ENCODE measurements at places on chromosomes 11 and 22.
A peak's percentile ranks its signal among the peaks of the same experiment; 100 is the strongest.

- DNase-seq = no peak
These were observed 9.9 kb downstream of the PCSK7 start for GRCh38 chr11:117221775-117222517.

- peak; percentile 31 for DNase-seq
These were observed at the start of gene RTN4R for GRCh38 chr22:20268279-20269012. TSS of gene RTN4R (minus strand) at chr22:20268318. CDS start at chr22:20268092, 226 bp downstream.

- no peak for DNase-seq
These were observed 2.7 kb upstream of the PIM3 start for GRCh38 chr22:49957826-49958365.

- DNase-seq = no peak
These were observed 25.7 kb upstream of the TPBGL start for GRCh38 chr11:75214843-75215242.

DNA sequence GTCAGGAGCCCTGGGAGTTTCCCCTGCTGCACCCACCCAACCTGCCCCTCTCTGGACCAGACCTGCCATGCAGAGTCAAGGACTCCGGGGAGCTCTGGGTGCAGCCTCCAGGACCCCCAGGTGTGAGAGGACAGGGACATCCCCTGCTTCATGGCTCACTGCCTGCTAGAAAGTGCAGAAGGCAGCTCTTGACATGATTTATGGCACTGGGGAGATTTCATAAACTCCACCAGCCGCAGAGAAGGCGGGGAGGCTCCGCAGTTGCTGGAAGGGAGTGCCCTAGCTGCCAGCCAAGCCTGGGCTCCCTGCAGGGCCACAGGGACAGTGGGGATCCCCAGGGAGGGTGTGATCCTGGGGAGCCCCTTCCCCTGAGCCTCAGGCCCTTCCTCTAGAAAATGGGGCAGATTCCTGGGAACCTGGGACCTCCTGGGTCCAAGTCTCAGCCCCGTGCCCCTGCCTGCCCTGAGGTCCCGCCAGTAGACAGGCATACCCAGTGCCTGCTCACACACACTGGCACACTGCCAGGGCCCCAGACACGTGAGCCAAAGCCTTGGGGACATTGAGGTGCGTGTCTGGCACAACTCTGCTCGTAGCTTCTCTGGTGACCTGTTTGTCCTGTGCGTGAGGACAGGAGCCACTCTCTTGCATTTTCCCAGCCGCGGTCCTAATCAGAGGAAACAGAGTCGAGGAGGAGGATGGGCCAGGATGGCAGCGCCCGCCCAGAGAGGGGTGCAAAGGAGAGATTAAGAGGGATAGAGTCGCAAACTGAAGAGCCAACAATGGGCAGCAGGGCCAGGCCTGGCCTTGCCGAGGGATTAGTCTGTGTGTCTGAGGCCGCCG, 13.8 kb downstream of the CABP7 start:
- peak; percentile 71 for DNase-seq

DNA sequence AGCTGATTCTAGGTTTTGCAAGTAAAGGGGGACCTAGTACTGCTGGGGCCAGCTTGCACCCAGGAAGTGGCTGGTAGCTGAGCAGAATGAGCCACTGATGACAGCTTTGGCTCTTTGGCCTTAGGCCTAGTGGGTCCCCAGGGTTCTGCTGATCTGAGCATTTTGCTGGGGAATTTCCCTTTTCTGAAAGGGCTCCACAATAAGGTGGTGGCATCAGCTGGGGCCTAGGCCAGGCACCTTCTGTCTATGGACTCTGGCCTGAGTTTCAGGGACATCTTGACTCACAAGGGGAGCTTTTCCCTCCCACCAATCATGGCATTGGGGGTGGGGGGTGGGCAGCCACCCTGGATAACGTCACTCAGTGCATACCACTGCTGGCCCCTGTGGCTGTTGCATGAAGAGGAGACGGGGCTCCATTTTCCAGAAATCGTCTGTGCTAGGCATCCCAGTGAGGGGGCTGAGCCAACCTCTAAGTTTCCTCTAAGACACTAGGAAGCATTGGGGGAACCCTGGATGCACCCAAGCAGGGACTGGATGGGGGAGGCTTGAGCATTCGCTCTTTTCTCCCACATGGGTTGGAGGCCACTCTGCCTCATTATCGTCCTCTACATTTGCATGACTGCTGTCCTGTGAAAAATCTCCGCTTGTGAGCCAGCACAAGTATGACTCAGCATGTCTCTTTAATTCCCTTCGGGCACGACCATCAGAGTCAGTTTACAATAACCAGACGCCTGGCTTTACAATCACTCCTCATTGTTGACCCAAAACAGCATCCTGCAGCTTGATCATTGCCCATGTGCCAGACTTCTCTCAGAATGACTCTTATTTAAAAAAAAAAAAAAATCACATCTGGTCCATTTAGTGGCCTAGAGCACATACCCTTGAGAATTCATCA, 145.0 kb upstream of the THY1 start:
- DNase-seq = peak; percentile 11

GRCh38 chr11:35165030-35165422, 26.1 kb downstream of the CD44 start:
- no peak for DNase-seq
